ENCODE measurements at places on chromosomes 12 and 14.

DNA sequence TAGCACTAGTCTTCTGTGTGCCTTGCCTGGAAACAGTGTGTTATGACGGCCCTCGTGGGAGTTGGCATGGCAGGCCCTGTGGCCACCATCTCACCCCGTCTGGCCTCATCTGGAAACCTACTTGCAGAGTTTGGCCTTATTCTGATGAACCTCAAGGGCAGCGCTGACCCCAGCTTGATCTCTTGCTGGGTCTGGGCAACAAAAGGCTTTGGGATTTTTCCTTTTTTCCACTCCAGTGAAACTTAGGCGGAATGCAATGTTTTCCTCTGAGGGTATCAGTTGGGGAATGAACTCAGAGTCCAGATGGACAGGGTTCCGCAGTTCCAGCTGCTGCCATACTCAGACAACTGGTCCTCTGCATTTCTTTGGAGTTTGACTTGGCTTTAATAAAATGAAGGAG, 15.9 kb downstream of the CACNA1C start:
- no peak for DNase-seq

- no peak for DNase-seq
Observed at GRCh38 chr14:62462988-62463387, 582.3 kb downstream of the KCNH5 start.

GRCh38 chr12:10722905-10723746, at the start of gene YBX3:
Gene YBX3, minus strand, starts transcription at chr12:10723323. Its CDS starts 212 bp downstream, at chr12:10723111.
- DNase-seq = peak; percentile 67

DNA sequence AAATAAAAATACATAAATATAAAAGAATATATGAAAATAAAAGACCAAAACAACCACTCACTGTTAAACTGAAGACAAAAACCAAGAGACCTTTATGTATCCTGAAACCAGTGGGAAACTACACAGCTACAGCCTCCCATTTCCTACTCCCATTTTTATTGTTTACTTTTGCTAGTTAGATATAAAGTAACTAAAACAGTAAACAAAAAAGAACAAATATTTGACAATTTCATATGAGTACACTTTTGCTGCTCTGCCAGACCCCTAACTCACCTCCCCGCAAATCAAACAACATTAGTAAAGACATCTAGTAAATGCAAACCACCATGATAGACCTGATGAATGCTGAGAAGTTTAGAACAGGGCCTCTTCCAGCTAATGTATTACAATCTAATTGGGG, 97.1 kb downstream of the BCL2L14 start:
- no peak for DNase-seq

GRCh38 chr14:75460394-75460793, 32.6 kb downstream of the JDP2 start:
- no peak for DNase-seq

DNA sequence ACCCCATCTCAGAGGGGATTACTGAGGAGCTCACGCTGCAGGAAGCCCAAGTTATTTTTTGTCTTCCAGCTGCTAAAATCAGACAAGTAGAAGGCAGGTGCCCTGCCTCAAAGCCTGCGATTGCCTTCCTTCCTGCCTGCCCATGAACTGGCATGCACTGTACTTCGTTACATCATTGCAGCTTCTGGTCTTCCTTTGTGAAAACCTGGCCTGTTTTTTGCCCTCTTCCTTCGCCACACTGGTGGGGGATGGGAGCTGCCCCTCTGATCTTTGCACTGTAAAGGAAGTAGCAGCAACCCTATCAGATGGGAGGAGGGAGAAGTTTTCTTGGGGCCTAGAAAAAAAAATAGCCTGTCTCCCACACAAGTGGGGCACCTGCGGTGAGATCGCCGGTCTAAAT, 1098.7 kb downstream of the BCL11B start:
- no peak for DNase-seq

GRCh38 chr12:43226151-43226550, 325.9 kb downstream of the ADAMTS20 start:
- no peak for DNase-seq

DNA sequence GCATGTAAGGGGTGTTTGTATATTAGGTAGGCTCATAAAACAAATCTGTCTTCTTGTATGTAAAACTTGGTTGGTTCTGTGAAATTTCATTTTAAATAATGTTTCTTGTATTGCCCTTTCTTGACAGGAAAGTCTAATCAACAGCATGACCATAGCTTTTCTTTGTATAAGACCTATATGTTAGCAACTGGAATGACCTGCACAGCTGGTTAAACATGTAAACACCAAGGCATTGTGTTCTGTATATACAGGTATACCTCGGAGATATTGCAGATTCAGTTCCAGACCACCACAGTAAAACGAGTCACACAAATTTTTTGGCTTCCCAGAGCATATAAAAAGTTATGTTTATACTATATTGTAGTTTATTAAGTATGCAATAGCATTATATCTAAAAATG, 183.6 kb downstream of the ERC1 start:
- DNase-seq = no peak
